ENCODE measurements at places on chromosomes 6 and 20.

- DNase-seq, result no peak
These were observed 211.6 kb downstream of the ZDHHC14 start for GRCh38 chr6:157592541-157592940.

- DNase-seq, result peak; percentile 26
These were observed 154.3 kb downstream of the ANKRD60 start for GRCh38 chr20:58073945-58074856.

GRCh38 chr6:13304580-13305260, 23.6 kb downstream of the TBC1D7 start:
- no peak for DNase-seq

- peak; percentile 75 for DNase-seq
These were observed 26.0 kb downstream of the MYLIP start for GRCh38 chr6:16154904-16155303.

DNA sequence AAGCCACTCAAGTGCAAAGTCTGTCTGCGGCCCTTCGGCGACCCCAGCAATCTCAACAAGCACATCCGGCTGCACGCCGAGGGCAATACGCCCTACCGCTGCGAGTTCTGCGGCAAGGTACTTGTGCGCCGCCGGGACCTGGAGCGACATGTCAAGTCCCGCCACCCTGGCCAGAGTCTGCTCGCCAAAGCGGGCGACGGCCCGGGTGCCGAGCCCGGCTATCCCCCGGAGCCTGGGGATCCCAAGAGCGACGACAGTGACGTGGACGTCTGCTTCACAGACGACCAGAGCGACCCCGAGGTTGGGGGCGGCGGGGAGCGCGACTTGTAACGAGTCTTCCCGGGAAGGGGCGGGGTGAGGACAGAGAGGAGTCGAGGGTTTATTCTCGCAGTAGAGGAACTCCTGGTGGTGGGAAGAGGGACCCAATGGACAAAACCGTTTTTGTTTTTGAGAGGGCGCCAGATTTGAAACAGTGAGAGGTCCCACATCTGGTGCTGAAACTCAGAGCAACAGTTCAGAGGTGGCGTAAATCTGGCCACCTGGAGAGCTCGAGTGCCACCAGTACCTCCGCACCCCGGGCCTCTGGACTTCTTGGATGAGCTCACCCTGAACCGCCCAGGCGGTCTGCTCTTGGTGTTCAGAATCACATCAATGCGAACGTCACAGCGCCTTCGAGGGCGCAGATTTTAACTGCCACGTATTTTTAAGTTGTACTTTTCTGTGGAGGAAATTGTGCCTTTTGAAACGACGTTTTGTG, 8.0 kb downstream of the PRDM13 start:
- no peak for DNase-seq

GRCh38 chr6:48111143-48111506, at the start of gene PTCHD4:
TSS of gene PTCHD4 (minus strand) at chr6:48111197. CDS start at chr6:48068957, 42,240 bp downstream.
- peak; percentile 33 for DNase-seq

- DNase-seq, result no peak
These were observed 4.0 kb downstream of the EEF1A1 start for GRCh38 chr6:73516514-73517489.
